Right atrium auricular region (tissue), 2 donors: ENCODE measurements at places on chromosomes 1 and 21.
A peak's percentile ranks its signal among the peaks of the same experiment; 100 is the strongest.

- no peak for DNase-seq
Observed at GRCh38 chr21:36470294-36470693, 9.6 kb downstream of the CLDN14 start.

DNA sequence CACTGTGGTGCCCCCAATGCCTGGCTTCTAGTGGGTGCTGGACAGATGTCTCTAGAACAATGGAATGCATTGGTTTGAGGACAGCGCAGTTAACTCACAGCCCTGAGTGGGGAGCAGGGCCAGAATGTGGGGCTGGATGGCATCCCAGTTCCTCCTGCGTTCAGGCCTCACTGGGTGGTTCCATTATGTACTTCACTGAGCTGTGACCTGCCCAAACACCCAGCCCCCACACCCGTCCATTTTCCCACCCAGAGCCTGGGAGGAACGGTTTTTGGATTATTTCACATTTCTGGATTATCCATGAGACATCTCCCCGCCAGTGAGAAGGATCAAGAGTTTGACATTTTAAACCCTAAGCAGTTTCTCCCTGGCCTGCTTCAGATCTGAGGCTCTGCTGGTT lies 55.3 kb upstream of the WASF2 start:
- DNase-seq = peak; percentile 84

DNA sequence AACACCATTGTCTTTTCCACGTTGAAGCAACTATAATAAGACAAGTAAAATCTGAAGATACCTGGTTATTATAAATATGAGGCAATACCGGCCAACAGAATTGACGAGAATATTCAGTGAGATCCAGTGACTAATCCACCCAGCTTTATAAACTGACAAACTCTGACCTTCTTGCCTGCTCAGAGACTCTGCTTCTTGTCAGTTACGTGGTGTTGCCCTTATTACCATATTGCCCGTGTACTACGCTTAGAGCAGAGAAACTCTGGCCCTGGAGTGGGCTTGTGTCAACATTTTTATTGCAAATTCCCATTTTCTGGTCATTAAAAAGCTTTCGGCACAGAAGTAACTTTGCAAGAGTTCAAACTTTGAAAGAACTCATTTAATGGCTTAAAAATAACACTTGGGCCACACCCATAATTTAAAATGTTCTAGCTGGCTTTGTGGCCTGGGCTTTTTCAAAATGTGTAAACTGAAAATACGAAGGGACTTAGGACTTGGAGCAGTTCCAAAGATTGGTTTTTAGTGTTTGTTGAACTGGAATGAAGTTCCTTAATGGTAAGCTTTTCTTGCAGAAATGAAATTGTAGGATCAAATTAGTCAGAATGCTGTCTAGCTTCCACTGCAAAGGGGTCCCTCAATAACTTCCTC lies 266.2 kb downstream of the LMO4 start:
- no peak for DNase-seq

DNA sequence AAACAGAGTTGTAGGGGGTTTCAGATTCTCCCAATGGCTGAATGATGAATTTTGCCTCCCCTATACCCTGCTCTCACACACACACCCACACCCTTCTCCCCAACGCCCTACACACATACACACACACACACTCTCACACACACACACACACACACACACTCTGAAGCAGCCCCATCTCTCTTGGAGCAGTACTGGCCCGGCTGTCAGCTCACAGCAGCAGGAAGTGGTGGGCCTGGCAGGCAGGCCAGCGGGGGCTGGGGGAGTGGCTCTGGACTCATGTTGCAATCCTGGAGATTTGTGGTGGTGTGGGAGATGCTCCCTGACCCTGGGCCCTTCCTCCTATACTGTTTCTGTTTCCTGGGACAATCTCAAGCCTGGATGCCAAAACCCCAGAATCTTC lies 2.2 kb downstream of the IKBKE start:
- no peak for DNase-seq
